ENCODE measurements at places on chromosomes 1 and 21.

DNA sequence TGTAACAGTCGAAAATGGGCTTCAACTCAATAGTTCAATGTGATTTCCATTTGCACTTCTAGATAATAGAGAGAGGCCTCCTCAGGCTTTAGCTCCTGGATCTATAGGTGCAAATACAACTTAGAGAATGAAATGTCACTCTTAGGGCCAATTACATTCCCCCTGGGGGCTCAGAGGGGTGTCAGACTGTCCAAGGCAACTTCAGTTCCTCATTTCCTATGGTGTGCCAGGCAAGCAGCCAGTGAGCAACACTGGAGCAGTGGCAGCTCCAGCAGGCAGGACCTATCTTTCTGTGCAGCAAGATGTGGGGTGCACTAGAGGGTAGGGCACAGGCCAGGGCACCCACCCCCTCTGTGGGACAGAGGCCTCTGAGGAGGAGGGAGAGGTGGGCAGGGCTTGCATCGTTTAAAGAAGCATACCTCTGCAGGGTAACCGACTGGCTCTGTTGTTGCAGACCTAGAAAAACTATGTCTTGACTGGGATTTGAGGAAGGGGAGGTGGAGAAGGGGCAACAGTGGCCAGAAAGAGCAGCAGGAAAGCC lies 97.3 kb downstream of the SUSD4 start:
- no peak for DNase-seq

- no peak for DNase-seq
These were observed 226.4 kb downstream of the DYRK1A start for GRCh38 chr21:37593015-37593414.

DNA sequence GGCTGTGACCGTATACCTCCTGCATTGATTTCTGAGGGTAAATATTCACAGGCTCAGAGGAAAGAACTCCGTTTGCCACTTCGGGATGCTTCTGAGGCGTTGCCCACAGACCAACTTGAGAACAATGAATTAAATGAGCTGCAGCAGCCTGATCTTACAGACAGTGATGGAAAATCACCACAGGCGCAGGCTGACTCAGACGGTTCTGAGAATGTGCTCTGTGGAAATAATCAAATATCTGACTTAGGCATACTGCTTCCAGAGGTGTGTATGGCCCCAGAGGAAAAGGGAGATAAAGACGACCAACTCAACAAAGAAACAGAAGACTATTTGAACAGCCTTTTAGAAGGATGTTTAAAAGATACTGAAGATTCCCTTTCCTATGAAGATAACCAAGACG lies 76.7 kb upstream of the SCCPDH start:
- no peak for DNase-seq

- peak; percentile 75 for DNase-seq
These were observed 81.9 kb upstream of the HAO2 start for GRCh38 chr1:119286587-119287181.

GRCh38 chr1:245361065-245361464 lies 206.3 kb downstream of the KIF26B start:
- DNase-seq = no peak

- no peak for DNase-seq
These were observed at the start of gene TMEM240 for GRCh38 chr1:1540090-1540817. Gene TMEM240 (minus strand): TSS chr1:1540624. CDS start chr1:1540346, 278 bp downstream.

GRCh38 chr1:197744979-197745378 lies 30.3 kb downstream of the DENND1B start:
- no peak for DNase-seq

DNA sequence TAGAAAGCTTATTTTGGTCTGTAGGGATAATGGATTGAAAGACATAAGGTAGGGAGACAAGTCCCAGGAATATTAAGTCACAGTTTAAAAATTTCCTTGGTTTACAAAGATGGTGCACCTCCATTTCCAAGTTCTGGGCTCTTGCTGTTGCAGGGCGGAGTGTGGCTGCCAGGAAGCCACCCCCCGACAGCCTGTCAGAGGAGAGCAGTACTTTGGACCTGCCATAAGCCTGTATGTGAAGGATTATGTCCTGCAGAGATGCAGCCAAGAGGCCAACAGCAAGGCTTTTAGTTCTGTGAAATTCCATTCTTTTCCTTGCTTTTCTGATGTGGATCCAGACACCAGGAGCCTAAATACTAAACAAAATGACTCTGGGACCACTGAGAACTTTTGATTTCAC lies 31.9 kb upstream of the GTF2B start:
- no peak for DNase-seq

GRCh38 chr1:156860113-156860627 lies 495 bp upstream of the NTRK1 start:
- DNase-seq = peak; percentile 68

DNA sequence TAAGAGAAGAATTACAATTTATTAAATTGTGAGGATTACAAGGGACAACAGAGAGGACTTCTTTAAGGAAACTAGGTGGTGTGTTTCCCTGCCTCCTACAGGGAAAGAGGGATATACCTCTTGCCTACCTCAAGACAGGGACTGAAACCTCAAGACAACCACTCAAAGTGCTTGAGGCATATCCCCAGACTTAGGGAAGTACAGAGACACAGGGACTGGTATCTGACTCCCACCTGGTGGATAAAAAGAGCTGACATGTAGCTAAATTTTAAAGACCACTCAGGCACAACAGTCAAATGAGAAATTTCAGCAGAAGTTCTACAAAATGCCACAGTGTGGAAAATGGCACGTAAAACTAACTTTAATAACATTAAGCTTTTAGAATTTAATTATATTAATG lies 21.3 kb downstream of the DENND2C start:
- no peak for DNase-seq

DNA sequence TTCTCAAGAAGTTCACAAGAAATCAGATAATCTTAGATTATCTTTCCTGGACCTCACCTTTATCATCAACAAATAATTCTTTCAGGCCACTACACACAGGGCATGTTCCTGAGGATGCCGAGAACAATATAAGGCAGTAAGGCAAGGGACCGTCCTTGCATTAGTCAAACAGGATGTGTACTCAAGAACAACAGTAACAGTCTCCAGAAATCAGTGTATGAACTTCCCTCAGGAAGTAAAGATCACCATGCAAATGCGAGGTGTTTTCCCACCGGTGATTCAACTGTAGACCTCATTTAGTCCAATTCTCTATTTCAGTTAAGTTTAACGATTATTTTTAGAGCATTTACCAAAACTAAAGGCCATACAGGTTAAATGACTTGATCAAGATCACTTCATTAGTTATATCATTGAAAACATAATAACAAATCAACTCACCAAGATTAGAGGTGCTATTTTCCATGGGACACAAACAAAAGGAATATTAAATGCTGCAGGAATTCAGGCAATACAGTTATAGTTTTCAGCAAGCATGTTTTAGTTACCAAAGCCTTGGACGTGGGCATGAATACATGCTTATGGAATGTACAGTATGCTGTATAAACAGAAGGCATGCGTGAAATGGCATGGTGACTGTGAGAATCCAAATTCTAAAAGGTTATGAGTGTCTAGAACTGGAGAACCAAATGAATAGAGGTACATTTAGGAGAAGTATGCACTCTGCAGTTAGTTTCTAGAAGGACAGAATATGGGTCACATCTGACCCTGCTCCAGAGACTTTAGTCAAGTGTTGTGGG lies 145.2 kb downstream of the TNR start:
- DNase-seq = no peak

DNA sequence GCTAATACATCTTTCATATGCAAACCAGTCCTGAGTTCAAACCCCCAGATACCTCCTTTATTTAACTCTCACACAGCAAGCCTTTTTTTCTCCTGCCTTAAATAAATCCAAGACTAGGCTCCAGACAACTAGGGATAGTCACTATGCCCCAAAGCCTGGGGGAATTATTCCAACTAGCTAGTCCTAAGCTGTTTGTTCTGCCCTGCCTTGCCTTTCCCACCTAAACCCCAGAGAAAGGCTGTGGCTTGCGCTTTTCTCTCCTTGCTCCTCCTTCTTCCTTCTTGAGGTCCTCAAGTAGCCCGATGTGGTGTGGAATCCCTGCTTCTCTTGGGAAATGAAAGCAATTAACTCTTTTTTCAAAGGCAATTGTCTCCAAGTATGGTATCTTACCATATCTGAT lies 31.8 kb downstream of the C1orf87 start:
- no peak for DNase-seq

GRCh38 chr1:95118710-95119109 lies 1.6 kb downstream of the TLCD4 start:
- no peak for DNase-seq

- no peak for DNase-seq
These were observed 157.4 kb upstream of the PROX1 start for GRCh38 chr1:213830371-213830770.

GRCh38 chr1:11938722-11939526 lies 4.4 kb downstream of the PLOD1 start:
- DNase-seq = peak; percentile 31

DNA sequence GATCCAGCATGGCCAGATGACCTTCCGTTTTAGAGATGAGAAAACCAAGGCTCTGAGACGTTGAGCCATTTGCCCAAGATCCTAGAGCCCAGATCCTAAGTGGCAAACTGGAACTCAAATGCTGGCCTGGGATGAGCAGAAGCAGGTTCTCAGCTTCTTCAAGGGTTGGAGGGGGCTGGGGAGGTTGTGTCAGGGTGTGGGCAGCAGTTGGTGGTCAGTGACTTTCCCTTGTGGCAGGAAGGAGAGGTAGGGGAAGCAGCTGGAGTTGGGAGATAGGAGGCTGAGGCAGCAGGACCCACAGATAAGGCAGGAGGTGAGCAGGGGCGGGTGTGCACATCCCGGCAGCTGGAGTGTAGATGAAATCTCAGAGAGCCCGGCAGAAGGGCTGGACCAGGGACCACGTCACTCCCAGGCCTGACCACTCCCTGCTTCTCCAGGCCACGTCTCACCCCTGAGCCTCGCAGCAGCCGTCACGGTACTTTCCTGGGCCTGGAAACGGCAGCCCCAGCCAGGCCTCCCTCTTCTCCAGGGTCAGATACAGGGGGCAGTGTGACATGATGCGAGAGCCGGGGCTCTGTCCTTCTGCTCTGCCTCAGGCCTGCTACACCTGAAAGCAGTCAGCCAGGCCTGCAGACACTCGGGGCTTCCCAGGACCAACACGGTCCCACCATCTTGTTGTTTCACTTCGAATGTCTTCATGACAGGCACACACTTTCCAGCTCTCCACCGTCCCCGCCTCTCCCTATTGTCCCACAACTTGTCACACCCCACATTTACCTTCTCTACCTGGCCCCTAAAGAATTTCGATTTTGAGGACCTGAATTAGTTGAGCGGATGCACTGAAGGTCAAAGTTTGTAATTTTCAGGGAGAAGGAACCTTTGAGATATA lies 11.5 kb upstream of the LAPTM5 start:
- no peak for DNase-seq

- DNase-seq = no peak
These were observed 57.0 kb downstream of the DISP3 start for GRCh38 chr1:11535761-11536572.

DNA sequence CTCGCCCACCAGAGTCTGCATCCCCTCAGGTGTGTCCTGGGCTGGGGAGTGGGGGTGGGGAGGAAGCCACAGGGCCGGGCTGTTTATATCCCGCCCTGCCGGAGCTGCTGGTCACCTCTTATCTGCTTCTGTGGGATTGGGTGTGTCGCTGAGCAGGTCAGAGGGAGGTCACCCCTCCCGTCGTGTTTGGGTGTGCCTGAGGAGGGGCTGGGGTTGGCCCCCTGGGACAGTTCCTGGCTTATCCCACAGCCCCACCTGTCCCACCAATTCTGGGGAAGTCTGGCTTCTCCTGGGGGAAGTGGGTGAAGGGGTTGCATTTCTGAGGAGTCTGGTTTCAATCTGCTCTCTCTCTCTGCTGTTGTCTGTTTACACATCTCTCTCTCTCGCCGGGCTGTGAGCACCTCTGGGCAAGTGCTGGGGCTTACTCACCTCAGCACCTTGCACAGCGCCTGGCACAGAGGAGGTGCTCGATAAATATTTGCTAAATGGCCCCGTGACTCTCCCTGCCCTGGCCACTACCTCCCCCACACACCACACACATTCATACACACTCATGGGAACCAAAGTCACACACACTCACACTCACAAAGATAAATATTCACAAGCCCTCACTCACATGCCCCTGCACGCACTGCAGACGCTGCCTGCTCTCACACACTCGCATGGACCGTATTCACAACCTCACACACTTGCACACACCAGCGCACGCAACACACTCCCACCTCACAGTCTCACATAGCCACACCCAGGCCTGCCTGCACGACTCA lies 8.3 kb downstream of the ELF3 start:
- DNase-seq = no peak

GRCh38 chr1:86507935-86508582 lies 38.8 kb upstream of the CLCA4 start:
- DNase-seq = peak; percentile 30

DNA sequence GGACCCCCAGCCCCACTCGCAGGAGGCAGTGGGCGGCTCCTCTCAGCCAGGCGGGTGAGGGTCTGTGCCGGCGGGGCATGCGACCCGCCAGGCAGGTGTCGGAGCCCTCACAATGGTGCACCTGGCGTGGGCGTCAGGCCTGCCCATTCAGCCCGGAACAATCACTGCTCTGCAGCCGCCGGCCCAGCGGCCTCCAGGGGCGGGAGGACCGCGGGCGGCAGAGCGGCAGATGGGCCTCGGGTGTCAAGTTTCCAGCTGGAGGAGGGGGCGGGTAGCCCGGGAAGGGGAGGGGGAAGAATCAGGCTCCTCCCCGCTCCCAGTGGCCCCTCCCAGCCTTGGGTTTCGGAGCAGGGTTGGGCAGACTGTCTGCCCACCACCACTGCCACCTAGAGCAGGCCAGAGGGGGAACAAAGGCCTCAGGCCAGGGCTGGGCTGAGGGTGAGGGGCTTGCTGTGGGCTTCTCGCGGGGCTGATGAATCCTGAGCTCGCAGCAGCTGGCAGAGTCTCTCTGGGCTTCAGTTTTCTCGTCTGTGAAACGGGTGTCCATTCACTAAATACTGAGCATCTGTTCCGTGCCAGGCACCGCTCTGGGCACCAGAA lies 39.5 kb upstream of the CASZ1 start:
- peak; percentile 85 for DNase-seq

DNA sequence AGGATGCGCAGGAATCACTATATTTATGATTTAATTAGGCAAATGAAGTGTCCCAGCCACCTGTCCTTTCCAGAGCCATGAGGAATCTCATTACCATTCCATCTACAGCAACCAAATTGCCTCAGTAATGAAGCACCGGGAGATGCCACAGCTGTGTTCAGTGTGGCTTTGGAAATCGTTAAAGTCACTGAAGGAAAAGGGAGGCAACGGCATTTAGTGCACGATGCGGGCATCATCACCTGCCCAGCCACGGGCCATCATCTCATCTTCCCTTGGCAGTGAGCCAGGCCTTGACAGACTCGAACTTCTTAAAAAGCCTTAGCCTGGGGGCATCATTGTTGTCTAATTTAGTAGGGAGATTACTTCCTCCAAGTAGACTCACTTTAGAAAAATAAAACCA lies 67.8 kb downstream of the CNIH3 start:
- peak; percentile 95 for DNase-seq

All from NCI-H524 (cell line).